Progenitor cell of endocrine pancreas (in vitro differentiated cells): ENCODE measurements at places on chromosomes 11 and 22.
A peak's percentile ranks its signal among the peaks of the same experiment; 100 is the strongest.

DNA sequence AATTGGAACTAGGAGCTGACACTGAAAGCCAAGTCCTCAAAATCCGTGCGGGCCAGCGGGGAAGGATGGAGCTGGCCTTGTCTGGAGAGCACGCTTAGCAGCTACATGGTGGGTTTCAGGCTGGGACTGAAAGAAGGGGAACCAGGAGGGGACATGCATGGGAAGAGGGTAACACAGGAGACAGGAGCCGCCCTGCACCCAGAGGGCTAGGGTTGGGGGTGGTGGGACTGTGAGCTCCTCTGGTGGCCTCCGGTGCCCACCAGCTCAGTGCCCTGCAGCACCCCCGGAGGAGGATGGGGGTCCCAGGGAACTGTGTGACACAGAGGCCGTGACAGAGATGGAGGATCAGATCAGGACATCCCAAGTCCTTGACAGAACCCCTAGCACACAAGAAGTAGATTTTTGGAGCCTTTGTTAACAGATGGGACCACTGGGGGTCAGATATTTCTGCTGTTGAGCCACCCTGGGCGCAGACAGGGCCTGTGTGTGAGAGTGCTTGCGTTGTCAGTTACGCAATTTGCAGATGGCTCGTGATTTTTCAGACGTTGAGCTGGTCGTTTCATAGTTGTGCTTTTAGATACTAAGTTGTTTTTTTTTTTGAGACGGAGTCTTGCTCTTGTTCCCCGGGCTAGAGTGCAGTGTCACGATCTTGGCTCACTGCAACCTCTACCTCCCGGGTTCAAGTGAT lies 21.3 kb upstream of the GRAMD4 start:
- no peak for DNase-seq

DNA sequence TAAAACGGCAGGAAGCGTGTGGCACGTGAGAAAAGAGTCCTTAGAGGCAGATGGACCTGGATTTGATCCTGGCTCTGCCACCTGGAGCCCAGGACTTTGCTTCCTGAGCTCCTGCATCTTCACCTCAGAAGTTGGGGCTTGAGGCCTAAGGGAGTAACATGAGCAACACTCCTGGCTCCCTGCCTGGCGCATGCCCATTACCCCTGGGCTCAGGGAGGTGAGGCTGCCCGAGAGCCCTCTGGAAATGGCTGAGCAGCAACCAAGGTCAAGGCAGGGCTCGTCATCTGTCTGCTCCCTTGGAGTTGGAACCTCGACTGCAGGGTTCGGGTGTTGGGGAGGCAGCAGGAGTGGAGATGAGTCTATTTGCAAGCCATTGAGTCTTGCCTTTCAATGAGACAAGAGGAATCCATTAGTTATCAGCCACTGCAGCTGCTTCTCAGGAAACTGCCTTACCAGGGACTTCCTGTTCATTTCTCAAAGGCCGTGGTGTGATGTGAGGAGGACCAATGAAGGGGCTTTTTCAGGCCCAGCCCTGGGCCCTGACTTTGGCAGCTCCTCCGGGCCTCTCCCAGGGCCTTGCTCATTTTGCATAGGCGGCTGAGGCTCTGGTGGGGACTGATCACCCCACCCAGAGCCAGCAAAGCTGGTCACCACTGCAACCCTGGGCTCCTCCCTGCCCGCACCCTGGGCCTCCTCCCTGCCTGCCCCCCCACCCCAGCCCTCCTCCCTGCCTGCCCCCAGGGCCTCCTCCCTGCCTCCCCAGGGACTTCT lies 6.4 kb downstream of the FADS2 start:
- DNase-seq = no peak

DNA sequence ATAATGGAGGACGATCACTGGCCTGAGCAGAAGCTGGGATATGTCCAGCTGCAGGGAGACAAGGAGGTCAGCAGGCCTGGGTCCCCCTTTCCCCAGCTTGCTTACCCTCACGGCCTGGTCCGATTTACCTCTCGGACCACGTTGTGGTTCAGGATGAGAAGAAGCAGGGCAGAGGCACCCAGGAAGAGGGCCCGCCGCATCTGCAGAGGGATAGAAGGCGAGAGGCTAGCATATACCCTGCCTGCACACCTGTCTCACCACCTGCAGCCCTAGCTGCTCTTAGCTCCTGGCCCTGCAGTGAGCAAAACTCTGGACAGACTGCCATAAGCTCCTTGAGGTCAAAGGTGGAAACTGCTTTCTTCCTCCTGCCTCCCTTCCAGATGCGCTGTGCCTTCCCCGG lies 1.3 kb downstream of the RNF215 start:
- no peak for DNase-seq

GRCh38 chr11:14290422-14290821 lies 68.6 kb downstream of the RRAS2 start:
- no peak for DNase-seq

- no peak for DNase-seq
Measured at GRCh38 chr11:18849406-18849805, 57.8 kb upstream of the PTPN5 start.

GRCh38 chr11:74695705-74696280 lies 35.4 kb downstream of the CHRDL2 start:
- no peak for DNase-seq

- DNase-seq = no peak
Measured at GRCh38 chr22:30150212-30150611, 69.9 kb downstream of the HORMAD2 start.

GRCh38 chr11:35322318-35322979 lies 96.9 kb downstream of the SLC1A2 start:
- DNase-seq = no peak

GRCh38 chr11:108826136-108826535 lies 161.3 kb downstream of the DDX10 start:
- DNase-seq = no peak

- DNase-seq = no peak
Measured at GRCh38 chr22:30205281-30206115, 41.1 kb downstream of the LIF start.

- no peak for DNase-seq
Measured at GRCh38 chr11:72732329-72732728, 19.9 kb downstream of the ARAP1 start.

- DNase-seq = no peak
Measured at GRCh38 chr22:37502342-37503182, 16.4 kb upstream of the MFNG start.

DNA sequence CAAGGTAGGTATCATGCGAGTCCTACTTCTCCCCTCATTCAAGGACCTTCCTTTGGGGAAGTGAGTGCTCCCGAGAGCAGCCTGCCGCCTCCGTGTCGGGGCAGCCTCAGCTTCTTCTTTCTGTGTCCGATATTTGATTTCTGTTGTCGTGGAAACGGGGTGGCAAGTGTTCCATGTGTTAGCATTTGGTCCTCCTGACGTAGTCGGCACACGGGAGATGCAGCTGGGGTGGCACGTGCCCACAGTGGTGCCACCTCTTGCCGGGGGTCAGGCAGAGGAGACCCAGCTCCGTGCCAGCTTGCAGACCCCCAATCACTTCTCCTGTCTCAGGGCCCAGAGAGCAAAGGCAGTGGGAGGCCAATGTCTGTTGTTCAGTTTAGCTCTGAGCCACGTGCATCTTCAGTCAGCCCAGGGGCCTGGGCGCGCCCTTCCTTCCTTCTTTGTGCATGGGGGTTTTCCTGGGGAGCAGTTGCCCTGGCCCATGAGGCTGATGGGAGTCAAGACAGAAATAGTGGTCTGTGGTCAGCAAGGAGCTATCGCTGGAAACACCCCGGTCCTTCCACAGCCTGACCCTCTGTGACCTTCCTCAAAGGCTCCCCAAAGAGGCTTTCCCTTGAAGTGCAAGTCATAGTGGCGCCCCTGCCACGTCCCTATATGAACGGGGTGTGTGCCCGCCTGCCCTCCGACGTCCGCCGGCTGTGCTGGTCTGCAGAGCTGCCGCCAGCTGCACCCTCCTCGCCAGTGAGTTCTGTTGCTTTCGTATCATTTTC lies 44.5 kb downstream of the PARVB start:
- no peak for DNase-seq

- peak; percentile 19 for DNase-seq
Measured at GRCh38 chr11:35419184-35419829, at the start of gene SLC1A2. Gene SLC1A2 (minus strand): TSS chr11:35419558. CDS start chr11:35418966, 592 bp downstream.

- DNase-seq = no peak
Measured at GRCh38 chr22:49453771-49454170, 373.9 kb downstream of the BRD1 start.

DNA sequence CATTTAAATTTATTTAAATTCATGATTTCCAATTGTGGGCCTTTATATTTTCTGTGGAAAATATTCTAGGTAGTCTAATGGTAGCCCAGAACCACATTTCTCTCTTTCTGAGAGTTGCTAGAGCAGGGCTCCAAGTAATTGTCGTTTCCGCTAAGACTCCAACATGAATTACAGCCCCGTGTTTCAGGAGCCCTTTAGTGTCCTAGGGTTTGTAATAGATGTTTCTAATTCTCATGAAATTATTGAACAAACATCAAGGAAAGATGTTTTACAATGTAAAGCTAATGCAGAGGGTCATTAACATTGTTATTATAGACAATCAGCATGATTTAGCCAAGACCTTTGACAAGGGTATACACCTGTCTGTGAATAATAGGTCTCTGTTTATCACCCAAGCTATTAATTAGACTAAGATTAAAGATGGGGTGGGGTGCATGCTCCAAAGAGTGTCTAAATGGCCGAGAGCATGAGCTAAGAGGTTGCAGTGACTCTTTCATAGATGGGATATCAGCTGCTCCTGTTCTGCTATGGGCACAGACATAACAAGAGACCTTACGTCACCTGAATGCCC lies 81.8 kb upstream of the NTM start:
- no peak for DNase-seq

- no peak for DNase-seq
Measured at GRCh38 chr22:25741692-25742626, at the start of gene MYO18B. Gene MYO18B (plus strand): TSS chr22:25742188. CDS start chr22:25761093, 18,905 bp downstream.

- no peak for DNase-seq
Measured at GRCh38 chr11:35932681-35933319, 11.1 kb upstream of the LDLRAD3 start.

DNA sequence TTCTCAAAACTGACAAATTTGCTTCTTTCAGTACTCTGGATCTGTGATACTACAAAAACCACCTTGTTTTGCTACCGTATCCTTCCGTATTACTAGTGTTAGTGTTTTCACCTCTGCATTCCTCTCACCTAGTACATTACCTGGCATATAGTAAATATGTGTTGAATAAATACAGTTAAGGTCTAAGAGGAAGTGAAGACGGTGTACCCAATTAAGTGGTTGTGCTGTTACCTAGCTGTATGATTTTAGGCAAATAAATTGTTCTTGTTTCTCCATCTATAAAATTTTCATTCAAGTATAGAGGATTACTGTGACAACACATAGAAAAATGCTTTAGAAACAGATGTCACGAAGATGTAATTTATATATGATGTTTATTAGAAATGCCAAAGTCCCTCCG lies 8.9 kb downstream of the BCL2L13 start:
- no peak for DNase-seq

DNA sequence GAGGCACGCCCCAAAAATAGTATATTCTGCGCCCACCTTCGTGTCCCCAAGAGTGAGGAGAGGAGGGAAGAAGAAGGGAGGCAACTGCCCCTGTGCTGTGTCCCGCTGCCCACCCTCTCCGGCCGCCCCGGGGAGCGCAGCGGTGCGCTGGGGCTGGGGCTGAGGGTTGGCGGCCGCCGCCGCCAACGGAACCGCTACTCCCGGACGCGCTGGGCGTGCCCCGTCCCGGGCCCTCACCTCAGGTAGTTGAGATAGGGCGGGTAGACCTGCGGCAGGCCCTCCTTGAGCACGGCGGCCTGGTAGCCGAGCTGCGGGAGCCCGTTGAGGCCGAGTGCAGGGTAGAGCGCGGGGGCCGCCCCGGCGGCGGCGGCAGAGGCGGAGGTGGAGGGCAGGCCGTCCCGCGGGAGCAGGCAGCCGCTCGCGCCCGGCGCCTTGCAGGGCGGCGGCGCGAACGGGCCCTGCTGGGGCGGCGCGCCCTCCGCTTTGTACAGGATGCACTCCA lies 2.4 kb downstream of the PGR start:
- peak; percentile 16 for DNase-seq

- DNase-seq = no peak
Measured at GRCh38 chr11:66853242-66854229, 3.3 kb upstream of the LRFN4 start.

DNA sequence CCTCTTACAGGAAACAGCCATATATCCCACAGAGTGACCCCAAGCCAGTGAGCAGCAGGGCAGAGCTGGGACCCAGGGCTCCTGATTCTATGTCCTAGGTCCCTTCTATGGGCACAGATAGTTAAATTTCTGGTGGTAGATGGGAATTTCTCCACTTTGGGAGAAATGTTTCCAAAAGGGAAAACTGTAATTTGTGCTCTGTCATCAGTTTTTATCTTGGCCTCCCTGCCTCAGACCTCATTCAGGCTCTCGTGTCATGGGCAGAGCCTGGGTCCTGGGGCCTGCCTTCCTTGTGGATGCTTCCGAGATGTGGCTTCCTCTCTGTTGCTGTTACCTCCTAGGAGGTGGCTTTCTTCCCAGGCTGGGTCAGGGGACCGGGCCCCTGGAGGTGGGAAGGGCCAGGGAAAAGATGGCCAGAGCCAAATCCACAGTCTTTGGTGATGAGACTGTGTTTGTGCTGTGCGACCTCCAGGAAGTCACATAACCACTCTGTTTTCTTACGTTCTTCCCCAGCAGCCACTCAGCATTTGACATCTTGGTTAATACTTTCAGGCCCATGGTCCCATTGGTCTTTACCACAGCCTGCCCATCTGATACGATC lies 8.6 kb downstream of the LRRC32 start:
- no peak for DNase-seq

DNA sequence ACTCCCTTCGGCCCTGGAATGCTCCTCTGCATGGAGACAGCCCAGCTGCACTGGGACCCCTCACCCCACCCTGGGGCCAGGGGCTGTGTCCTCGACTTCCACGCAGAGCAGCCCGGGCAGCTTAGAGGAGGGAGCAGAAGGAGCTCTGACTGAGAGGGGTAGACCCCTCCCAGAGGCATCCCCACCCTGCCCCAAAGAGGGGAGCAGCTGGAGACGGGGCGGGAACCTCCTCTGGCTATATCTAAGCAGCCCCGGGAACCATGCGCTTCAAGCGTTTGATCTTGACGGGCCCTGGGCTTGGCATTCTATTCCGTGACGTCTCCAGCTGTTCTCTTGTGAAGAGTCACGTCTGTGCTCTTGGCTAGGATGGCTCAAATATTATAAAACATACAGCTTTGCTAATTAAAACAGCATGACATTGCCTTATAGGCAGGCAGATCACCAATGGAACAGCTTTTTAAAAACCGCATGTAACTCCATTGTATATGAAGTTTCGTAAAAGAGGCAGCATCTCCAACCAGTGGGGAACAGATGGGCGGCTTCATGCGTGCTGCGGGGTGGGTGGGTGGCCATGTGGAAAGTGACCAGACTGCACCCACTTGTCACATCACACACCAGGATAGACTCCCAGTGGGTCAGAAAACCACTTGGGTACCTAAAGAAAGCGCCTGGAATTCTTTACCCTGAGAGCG lies 7.7 kb downstream of the KCNQ1 start:
- DNase-seq = no peak

- DNase-seq = no peak
Measured at GRCh38 chr11:77215106-77215505, 86.4 kb downstream of the GDPD4 start.

GRCh38 chr22:29632672-29633071 lies 29.2 kb downstream of the NF2 start:
- DNase-seq = no peak
